ENCODE measurements at places on chromosomes 7 and 10. TPM values are rescaled to one million over a fixed set of nuclear protein-coding genes. Genes with fewer than 3 reads are reported as not detected.

DNA sequence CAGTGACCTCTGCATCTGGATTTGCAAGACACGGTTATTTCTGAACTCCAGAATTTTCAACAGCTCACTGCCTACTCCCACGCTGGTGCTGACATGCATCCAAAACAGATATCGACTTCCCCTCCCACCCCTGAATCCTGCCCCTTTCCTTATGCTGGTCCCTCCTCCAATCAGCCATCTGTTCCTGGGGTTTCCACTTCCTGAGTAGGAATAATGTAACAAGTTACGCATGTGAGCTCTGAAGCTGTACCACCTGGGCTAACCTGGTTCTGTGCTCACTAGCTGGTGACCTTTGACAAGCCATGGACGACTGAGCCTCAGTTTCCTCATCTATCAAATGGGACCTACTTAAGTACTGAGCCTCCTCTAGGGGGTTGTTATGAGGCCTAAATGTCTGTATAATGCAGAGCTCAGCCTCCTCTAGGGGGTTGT lies 1.7 kb upstream of the NCAPG2 start:
- DNase-seq = no peak

COL26A1 gene
- 3.4 TPM for total RNA-seq

DNA sequence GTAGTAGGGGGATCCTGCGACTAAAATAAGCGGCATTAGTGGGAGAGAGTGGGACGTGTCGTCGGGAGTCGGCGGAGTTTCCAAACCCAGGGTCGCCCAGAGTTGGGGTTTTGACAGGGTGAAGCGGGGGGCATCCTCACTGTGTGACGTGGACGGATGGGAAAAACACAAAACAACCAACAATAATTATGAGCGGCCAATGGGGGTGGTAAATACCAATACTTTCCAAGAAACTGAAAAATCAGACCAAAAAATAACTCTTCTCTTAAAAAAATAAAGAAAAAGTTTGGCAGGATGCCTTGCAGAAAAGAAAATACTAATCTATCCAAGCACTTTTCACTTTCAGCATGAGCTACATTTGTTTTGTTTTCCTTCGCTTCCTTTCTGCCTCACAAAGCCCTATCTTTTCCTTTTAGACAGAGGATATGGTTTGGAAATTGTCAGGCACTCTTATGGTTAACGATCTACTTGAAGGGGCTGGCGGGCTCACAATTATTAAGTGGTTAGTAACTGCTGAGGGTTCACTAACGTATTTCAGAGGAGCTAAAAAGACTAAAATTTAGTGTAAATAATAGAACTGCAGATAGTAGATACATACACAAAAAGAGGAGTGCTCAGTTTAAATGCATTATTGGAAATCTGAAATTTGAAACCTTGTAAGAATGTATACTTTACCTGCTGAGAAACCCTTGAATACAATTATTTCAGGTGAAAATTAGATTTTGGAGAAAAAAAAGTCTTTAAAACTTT lies 802 bp upstream of the CDK6 start:
- no peak for DNase-seq

CALML5 gene
- not detected for total RNA-seq

GRCh38 chr10:493391-494148 lies 195.9 kb downstream of the DIP2C start:
- DNase-seq = no peak

CASP2 gene
- total RNA-seq = 20.7 TPM

GRCh38 chr10:29841724-29842649 lies 207.2 kb upstream of the SVIL start:
- no peak for DNase-seq

MXI1 gene
- 68.2 TPM for total RNA-seq

DNA sequence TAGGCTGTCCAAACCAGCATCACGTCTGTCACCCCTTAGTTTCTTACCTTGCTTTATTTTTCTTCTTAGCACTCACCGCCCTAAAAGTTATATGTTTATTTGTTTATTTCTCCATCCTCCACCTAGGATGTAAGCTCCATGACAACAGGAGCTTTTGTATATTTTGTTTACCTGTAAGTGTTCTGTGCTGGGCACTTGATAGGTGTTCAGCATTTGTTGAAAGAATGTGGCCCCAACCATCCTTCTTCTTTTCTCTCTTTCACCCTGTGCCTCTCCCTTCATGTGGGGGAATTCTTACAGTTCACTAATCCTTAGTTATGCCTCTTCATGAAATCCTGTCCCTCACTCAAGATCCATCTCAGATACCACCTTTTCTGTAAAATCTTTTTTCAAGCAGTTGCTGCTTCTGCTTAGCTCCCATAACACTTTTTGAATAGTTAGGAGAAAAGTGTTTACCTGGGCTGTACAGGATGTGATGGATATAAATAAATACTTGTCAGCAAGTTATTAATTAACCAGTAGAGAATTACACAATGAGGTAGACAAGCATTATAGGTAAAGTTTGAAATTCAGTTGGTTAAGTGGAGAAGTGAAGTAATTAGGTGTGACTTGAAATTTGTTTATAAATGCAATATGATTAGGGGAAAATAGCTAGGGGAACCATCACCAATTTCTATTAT lies 9.7 kb downstream of the AHR start:
- DNase-seq = no peak

All from occipital lobe (tissue), 3 donors.